ENCODE measurements at places on chromosomes 2 and 18.

GRCh38 chr2:215461836-215462532 lies 26.1 kb upstream of the FN1 start:
- H3K4me3 ChIP-seq: no peak overlapping the region
- H3K36me3 ChIP-seq: no peaks in the 10 kb centered on the region
- no peaks in the 10 kb centered on the region for H3K4me1 ChIP-seq
- H3K27ac ChIP-seq: no peak overlapping the region

- peaks cover 45% of the 10 kb centered on the region for H3K36me3 ChIP-seq
- H3K4me3 ChIP-seq: no peak overlapping the region
- no peaks in the 10 kb centered on the region for H3K27me3 ChIP-seq
- no peak overlapping the region for H3K27ac ChIP-seq
Measured at GRCh38 chr2:207091928-207092327, 73.8 kb downstream of the KLF7 start.

- H3K4me1 ChIP-seq: no peaks in the 10 kb centered on the region
- H3K27ac ChIP-seq: no peak overlapping the region
- ATAC-seq: no peak
- peaks cover 8% of the 10 kb centered on the region for H3K27me3 ChIP-seq
- H3K4me3 ChIP-seq: no peak overlapping the region
Measured at GRCh38 chr2:1136067-1136466, 185.4 kb downstream of the SNTG2 start.

- H3K4me3 ChIP-seq: no peak overlapping the region
- H3K27ac ChIP-seq: no peak overlapping the region
- ATAC-seq: no peak
Measured at GRCh38 chr2:63817382-63817781, 24.3 kb upstream of the UGP2 start.

Measured in stimulated activated memory B cell treated with anti-CD40 and anti-IgM and Interleukin-4, amounts not matched to agents 10 μg/mL and 1 μg/mL and 100 μg/mL, for 72 hours (primary cell).